ENCODE measurements at places on chromosomes 5 and 9.
A peak's percentile ranks its signal among the peaks of the same experiment; 100 is the strongest.

DNA sequence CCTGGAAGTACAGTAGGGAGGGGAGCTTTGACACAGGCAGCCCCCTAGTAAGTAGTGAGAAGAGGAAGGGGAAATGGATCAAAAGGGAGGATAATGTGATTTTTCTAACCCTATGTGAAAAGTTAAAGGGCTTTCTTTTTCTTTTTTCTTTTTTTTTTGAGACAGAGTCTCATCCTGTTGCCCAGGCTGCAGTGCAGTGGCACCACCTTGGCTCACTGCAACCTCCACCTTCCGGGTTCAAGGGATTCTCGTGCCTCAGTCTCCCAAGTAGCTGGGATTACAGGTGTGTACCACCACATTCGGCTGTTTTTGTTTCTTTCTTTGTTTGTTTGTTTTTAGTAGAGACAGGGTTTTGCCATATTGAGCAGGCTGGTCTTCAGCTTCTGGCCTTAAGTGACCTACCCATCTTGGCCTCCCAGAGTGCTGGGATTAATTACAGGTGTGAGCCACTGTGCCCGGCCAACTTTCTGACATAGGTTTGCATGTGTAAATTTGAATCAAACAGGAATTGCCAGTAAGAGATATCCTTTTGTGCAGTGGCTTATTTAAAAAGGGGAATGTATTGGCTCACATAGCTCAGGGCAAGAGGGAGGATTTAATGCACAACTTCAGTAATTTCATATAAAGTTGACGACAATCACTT lies 13.4 kb upstream of the PRDM6 start:
- no peak for DNase-seq

GRCh38 chr5:94250985-94251384 lies 367.4 kb downstream of the KIAA0825 start:
- no peak for DNase-seq

DNA sequence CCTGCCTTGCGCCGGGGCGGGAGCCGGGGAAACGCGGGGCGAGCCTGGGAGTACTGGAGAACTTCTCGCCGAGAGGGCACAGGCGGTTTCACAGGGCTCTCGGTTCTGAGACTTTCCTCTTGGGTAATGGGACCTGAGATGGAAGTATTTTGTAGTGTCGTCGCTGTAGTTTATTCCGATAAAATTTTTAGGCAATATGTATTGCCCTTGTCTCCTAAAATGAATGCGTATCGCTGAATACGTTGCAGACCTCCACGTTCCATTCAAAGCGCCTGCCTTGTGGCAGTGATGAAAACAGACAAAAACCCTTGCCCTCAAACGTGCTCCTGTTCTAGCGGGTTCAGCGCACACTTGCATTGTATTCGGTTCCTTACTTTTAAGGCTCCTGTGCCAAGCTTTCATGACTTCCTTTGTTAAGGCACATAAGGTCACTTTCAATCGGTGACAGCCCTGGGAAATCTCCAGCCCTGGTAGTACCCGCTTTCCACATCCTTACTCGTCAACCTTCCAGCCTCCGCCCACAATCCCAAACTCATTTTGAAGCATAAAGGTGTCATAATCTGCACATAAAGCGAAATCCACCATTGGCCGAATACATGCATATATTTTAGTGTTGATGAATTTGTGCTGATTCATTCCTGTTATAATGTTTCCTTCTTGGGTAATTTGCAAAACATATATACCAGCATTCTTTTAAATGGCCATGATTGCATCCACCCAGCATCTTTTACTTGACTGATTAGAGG lies 694 bp downstream of the RMI1 start:
- peak; percentile 78 for DNase-seq

- DNase-seq: no peak
Measured at GRCh38 chr9:134602547-134603362, 38.8 kb upstream of the COL5A1 start.

GRCh38 chr5:111628901-111629300 lies 116.6 kb upstream of the STARD4 start:
- DNase-seq: no peak

DNA sequence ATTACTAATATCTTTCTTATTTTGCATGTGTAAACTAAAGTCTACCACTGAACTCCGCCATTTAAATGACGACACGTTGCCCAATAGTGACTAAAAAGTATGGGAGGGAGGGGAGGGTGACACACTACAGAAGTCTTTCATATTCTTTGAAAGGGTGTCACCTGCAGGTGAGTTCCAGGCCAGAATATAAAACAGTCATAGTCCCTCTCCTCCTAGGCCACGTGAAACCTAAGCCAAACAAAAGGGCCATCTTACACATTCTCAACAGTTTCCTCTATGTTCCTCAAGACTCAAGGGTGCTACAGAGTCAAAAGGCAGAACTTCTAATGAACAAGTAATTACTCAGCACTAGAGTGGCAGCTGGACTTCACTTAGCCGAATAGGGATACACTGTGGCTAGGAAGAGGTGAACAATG lies 6.4 kb downstream of the CEMIP2 start:
- DNase-seq: no peak

All from suppressor macrophage treated with lipopolysaccharide for 1 hour (primary cell).